Activated CD4-positive, alpha-beta T cell treated with anti-CD3 and anti-CD28 coated beads, Interleukin-2, amount 50 U/mL, for 24 hours (primary cell): ENCODE measurements at places on chromosomes 5 and 9.

DNA sequence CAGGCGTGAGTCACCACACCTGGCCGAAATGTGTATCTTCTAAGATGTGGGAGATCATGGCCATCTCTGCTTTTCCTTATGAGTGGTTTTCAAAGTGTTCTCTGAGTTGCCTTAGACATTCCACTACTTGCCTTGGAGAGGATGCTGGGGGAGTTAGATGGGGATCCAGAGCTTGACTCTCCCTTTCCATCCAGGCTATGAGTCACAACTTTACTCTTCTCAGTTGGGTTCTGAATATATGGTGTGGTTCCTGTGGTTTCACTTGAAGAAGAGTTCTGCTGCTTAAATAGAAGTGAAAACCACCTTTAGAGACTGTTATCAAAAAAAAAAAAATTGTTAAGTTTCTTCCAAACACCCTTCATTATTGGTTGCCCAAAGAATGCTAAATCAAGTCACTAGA lies 217.6 kb downstream of the ZNF608 start:
- DNase-seq = no peak

- no peak for DNase-seq
Observed at GRCh38 chr5:118325931-118326330, 662.4 kb downstream of the DTWD2 start.

- no peak for DNase-seq
Observed at GRCh38 chr9:23774266-23774665, 51.8 kb downstream of the ELAVL2 start.

- DNase-seq = no peak
Observed at GRCh38 chr5:153598099-153598498, 107.6 kb downstream of the GRIA1 start.

DNA sequence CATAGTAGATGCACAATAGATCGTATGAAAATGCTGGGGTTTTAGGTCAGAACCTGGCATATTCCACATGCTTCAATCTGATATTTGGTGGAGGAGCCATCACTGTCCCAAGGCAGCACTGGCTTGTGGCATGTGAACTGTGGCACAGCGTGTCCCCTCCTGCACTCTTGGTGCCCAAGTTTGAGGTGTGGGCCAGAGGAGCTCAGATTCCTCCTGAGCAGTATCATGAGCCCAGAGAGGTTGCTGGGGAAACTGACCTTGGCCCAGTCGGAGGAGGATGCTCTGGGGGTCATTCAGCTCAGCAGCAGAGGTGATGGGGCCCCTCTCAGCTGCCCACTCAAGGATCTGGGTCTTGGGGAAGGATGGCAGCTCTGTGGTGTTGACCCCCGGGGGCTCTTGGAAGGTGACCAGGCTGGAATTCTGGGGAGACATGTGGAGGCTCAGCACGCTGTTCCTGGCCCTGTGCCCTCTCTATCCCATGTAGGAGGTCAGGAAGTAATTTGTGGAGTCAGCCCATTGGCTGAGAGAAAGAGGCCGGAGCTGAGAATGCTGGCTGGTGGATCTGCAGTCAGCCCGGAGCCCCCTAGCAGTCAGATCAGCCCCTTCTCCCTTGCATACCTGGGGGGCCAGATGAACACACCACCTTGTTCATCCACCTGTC lies 23.7 kb downstream of the FPGS start:
- DNase-seq = no peak

- no peak for DNase-seq
Observed at GRCh38 chr9:5982317-5982716, 33.1 kb downstream of the RANBP6 start.

DNA sequence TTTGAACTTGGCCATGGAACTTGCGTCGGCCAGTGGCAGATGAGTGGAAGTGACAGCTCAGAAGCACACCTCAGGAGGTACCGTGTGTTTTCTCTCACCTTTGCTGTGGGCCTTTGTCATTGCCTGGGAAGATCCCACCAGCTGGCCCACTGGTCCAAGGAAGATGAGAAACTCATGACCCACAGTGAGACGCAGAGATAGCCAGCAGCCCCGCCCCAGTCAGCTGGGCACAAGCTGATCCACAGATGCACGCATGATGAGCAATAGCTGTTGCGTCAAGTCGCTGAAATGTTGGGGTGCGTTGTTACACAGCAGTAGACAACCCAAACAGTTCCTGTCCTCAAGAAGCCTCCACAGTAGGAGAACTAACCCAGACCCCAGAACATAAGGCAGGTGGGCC lies 30.8 kb upstream of the UNC5A start:
- no peak for DNase-seq

- DNase-seq = no peak
Observed at GRCh38 chr5:79564798-79565279, 47.4 kb upstream of the TENT2 start.

- no peak for DNase-seq
Observed at GRCh38 chr9:12802093-12802492, 27.3 kb downstream of the LURAP1L start.

DNA sequence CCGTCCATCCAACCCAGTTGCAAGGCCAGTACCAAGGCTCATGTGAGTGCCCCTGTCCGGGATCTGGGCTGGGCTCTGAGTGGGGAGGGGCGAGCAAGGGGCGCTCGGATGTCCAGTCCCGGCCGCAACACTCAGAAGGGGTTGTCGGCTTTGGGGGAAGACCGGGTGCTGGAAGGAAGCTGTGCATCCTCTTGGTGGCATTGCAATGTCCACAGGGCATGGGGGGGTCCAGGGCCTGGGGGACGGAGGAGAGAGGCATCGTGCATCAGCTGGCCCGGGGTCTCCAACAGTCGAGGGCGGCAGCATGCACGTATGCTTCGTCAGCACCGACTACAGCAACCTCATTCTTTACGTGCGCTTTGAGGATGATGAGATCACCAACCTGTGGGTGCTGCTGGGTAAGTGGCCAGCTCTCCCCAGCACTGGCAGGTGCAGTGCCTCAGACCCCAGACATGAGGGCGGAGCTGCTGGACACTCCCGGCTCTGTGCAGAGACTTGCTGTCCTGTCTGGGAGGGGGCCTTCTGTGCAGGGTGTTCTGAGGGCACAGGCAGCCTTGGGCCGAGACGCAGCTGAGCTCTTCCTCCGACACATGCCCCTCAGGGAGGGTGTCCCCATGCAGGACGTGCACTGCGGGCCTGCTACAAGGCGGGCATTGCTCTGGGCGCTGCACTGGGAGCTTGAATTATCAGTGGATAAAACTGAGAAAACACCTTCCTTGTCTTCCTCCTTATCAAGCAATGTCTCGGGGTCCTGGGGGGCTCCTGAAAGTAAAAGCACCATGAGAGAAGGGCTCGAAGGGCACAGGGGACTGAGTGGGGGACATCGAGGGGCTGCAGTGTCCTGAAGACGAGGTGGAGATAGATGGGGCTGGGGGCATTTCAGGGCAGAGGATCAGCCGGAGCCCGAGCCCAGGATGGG lies 22.5 kb downstream of the GLT6D1 start:
- no peak for DNase-seq

GRCh38 chr5:121918238-121918637 lies 43.5 kb upstream of the SRFBP1 start:
- no peak for DNase-seq

DNA sequence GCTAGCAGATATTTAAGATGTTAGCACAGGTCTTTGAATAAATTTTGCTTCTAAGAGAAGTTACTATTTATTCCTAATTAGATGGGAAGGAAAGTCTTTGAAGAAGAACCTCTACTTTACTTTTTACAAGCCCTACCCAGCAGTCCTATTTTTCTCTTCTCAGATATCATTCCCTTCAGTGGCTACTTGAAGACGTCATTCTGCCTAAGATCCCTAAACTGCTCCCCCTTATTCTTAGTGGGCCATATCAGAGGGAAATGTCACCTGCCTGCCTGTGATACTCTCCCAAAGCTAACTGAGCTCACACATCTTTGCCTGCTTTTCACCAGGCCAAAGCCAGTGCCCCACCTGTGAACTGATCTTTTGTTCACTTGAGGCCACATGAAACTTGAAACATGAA lies 16.5 kb upstream of the TMED9 start:
- no peak for DNase-seq

GRCh38 chr9:75491533-75491932 lies 398.9 kb upstream of the PCSK5 start:
- no peak for DNase-seq

GRCh38 chr5:127471211-127471610 lies 46.2 kb upstream of the PRRC1 start:
- no peak for DNase-seq

DNA sequence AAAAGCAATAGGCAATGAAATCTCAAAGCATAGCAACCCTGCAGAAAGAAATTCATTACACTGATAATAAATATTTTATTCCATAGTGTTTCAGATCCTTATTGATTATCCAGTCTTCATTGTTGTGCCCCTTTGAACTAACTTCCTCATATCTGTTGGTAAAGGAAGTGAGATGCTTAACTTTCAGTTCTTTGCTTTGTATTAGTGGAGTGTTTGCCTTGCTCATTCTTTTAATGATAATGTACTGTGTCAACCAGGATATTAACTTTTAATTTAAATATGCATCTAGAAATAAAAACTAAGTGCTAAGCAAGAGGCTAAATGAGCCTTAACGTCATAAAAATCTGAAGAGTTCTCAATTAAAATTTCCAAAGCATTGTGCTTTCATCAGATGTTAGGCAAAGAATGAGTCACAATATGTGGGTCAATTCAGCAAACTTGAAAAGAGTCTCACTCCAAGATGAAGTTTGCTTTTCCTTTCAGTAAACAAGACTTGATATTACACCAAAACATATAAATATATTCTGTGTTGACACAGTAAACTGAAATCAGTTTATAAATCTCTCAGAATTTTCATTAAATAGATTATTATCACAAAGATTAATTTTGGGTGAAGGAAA lies 105.9 kb downstream of the GIN1 start:
- no peak for DNase-seq

DNA sequence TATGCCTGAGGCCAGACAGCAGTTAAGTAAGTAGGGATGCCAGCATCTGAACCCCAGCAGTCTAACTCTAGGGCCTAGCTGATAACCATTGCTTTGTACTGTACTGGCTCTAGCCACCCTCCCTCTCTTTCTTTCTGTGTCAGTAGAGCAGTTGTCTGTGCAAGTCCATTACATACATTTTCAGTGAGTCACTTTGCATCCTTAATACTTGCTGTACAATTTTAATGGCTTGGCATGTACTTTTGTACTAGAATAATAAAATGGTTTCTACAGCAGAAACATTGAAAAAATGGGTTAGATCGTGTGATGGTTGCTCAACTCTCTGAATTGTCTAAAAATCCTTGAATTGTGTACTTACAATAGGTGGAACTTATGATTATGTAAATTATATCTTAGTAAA lies 1.5 kb upstream of the TTC39B start:
- DNase-seq = no peak

DNA sequence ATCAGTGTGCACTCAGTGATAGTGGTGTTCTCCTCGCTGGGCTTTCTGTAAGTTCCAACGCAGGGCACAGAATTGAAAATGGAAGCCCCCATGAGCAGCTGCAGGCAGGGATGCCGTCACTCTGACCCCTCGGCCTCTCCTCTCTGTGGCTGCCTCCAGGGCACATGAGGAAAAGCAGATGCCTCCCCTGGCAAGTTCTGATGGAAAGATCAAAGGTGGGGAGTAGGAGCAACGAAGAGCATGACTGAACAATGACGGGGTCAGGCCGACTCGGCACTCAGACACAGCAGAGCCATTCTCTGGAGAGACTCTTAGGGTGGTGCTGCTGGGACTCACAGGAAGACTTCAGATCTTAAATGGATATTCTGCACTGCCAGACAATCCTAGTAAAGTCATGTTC lies 65.6 kb upstream of the CKMT2 start:
- DNase-seq = no peak
